ENCODE measurements at places on chromosomes 16 and 17.

DNA sequence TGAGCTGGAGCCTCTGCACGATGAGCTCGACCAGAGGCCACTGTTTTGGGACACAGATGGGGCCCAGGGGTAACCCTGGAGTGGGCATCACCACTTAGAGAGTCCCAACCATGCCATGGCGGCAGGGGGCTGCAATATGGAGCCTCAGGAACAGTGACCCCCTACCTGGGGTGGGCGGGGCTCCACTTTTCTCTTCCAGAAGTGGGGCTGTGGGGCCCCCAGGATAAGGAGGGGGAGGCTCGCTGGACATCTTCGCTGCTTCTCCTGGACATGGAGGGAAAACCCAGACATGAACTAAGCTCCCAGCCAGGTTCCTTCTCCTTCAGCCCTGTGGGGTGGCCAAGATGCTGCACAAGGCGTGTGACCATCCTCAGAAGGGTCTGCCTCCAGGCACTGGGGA, 24.7 kb downstream of the CDIP1 start:
- DNase-seq: no peak

GRCh38 chr17:70661342-70662222, 492.2 kb downstream of the KCNJ2 start:
- DNase-seq: no peak

GRCh38 chr17:75152523-75152921, 1.8 kb downstream of the JPT1 start:
- no peak for DNase-seq

DNA sequence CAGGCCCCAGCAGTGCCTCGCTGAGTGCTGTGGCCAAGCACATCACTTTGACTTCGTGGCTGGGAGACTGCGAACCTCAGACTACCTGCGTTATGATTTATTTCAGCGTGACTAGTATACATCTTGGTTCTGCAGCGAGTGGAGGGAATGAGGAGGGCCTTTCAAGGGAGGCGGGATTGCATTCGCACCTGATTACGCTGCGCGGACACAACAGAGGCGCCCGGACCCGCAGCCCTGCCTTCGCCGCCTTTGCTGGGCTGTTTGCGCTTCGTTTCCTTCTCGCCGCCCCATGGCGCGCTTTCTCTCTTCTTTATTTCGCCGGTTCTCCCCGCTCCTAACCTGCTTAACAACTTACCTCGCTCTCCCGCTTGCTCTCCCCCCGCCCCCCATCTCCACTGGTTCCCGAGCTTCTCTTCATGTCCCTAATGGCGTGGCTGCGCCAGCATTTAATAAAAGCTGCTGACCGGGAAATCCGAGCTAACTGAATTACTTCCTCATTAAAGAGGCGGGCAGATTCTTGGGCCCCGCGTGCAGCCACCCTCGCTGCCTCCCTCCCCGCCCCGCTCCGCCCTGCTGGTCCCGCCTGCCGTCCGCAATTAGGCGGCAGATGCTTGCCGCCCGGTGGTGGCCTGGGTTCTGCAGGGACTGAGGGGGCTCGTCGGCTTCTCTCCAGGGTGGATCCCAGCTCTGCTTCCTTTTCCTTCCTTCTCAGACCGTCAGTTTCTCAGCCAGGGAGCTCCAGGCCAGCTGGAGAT, 257.6 kb upstream of the SDK2 start:
- DNase-seq: no peak

GRCh38 chr16:57152096-57153093, 33.4 kb downstream of the PSME3IP1 start:
- DNase-seq: no peak

- no peak for DNase-seq
These were observed 14.4 kb upstream of the GPRC5B start for GRCh38 chr16:19898924-19899604.

DNA sequence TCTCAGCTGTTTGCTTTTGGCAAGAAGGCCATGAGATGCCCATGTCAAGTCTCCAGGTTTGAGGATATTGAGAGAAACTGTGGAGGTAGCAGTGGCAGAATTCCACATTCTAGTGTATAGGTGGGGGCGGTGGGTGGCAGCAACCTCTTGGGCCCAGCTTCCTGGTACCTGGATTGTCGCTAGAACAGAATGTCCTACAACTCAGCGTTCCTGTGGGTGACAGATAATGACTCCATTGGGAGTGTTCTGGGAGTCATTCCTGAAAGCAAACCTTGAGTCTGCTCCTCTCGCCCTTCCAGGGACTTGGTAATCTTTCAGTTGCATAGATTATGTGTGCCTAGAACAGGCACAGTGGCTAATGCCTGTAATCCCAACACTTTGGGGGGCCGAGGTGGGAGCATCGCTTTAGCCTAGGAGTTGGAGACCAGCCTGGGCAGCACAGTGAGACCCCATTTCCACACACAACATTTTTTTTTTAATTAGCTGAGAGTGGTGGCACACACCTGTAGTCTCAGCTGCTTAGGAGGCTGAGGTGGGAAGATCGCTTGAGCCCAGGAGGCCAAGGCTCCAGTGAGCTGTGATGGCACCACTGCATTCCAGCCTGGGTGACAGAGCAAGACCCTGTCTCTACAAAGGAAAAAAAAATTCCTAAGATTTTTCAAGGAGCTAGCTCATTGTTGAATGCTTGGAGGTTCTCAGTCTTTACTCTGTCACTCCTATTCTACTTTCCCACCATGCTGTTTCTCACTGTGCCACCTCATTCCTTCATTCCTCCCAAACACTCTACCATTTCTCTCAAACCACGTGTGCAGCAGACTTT, 37.9 kb upstream of the METTL16 start:
- no peak for DNase-seq

DNA sequence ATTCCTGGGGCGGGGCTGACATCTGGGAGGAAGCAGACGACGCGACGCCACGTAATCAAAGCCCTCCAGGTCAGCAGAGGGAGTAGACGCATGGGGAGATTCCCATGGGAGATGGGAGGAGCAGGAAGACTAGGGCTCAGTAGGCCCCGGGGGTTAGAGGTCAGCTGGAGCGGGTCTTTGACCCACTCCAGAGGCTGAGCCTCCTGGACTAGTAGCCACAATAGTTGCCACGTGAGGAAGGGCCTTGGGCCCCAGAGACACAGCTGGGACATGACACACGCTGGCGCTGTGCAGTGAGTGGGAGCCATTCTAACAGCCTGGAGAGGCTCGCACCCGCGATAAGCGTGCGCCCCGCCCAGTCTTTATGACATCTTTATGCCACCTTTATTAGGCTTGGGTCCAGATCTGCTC, 95.7 kb upstream of the AMZ2 start:
- DNase-seq: no peak

DNA sequence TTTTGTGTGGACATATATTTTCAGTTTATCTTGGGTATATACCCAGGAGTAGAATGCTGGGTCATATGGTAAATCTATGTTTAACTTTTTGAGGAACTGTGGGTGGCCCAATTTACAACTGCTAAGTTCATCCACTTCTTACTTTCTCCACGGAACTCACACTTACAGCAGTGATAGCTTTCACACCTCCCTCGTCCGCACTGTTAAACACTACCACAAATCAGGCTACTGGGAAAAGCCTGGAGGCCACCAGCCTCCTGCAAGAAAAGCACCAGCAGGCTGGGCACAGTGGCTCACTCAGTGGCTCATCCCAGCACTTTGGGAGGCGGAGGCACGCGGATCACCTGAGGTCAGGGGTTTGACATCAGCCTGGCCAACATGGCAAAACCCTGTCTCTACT, 14.7 kb upstream of the ZG16 start:
- no peak for DNase-seq

DNA sequence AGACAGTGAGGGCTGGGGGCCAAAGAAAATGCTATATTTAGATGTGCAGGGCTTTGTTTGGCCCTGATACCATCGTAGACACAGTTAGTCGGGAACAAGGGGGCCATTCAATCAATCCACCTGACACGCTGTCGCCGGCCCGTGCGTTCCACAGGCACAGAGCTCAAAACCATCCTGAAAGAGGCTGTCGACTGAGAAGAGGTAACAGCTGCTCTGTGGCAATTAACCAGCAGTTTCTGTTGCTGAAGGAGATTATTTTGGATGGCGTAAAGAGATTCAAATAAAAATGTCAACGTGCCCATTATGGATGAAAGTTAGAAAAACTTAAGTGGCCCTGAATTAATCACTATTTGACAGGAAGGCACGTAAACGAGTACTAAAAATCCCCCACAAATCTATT, 276.2 kb upstream of the IRX5 start:
- DNase-seq: no peak
